Muscle of leg (tissue), 16 donors: ENCODE measurements at places on chromosomes 2 and 18. TPM values are rescaled to one million over a fixed set of nuclear protein-coding genes. Genes with fewer than 3 reads are reported as not detected.
A peak's percentile ranks its signal among the peaks of the same experiment; 100 is the strongest.

- DNase-seq = no peak
Observed at GRCh38 chr2:115190459-115190858, 748.0 kb downstream of the DPP10 start.

DNA sequence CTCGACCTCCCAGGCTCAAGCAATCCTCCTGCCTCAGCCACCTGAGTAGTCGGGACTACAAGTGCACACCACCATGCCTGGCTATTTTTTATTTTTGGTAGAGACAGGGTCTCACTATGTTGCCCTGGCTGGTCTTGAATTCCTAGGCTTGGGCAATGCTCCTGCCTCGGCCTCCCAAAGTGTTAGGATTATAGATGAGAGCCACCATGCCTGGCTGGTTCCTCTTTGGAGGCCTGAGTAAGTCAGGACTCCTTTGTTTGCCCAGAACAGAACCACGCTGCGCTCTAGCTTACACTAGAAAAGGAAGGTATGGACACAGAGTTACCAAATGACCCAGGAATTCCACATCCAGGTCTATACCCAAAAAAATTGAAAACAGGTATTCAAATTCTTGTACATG lies 135.9 kb upstream of the SLC1A4 start:
- no peak for DNase-seq

DNA sequence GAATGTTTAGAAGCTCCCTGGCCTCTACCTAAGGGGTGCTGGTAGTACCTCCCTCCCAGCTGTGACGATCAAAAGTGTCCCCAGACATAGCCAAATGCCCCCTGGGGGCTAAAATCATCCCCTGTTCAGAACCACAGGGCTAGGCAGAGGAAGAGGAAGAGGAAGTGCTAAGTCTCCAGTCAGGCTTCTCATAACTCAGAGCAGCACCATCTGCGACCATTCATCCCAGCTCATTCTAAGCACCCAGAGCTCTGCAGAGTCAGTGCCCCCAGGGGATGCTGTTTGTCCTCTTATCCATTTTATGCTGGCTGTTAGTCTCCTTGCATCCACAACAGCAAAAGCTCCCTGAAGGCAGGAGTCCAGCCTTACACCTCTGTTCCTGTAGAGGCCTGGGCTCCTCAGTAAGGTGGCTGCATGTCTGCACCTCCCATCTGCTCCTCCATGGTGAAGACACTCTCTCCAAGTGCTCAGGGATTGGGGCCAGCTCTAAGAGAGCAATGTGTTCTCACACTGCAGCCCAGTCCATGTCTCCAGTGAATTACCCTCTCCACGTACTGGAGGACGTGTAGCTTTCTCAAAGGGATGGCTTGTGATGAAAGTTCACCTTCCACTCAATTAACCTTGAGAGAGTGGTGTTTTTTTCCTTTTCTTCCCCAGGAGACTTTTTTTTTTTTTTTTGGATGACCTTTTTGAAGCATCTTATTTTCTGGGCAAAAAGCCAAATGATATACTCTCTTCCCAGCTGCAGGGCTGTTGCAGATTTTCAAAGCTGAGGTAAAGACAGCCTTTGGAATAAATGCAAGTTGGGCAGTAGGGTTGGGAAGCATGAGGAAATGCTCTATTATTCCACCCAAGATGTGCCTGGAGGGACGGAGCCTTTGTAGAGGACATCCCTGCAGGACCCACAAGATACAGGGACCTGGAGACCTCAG lies 158.9 kb upstream of the SLC14A2 start:
- peak; percentile 71 for DNase-seq

- DNase-seq = no peak
Observed at GRCh38 chr2:220703279-220703678, 868.8 kb downstream of the EPHA4 start.

GRCh38 chr2:179141206-179141605 lies 91.3 kb upstream of the CCDC141 start:
- peak; percentile 15 for DNase-seq

GRCh38 chr2:143675021-143675420 lies 545.8 kb downstream of the ARHGAP15 start:
- DNase-seq = no peak

DNA sequence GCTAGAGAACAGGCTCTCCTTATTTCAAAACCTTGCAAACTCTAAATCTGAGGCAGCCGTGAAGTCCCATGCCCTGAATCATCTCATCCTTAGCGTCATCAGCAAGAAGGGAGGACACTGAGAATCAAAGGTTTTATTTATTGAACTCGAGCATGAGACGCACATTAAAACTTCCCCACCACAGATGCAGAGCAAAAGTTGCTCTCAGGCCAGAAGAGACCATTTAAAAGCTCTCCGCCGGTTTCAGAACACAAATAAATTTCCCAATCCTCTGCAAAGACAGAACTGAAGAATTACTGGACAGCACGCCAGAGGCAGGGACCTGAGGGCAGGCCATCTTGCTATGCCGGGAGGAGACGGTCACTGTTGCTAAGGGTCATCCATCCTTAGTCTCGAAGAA lies 1.3 kb downstream of the AMMECR1L start:
- peak; percentile 35 for DNase-seq

- DNase-seq = no peak
Observed at GRCh38 chr18:32208023-32208422, 18.2 kb downstream of the MEP1B start.

- no peak for DNase-seq
Observed at GRCh38 chr2:30675758-30676157, 131.5 kb downstream of the CAPN13 start.

GRCh38 chr2:191806396-191806795 lies 40.5 kb downstream of the CAVIN2 start:
- DNase-seq = no peak

DNA sequence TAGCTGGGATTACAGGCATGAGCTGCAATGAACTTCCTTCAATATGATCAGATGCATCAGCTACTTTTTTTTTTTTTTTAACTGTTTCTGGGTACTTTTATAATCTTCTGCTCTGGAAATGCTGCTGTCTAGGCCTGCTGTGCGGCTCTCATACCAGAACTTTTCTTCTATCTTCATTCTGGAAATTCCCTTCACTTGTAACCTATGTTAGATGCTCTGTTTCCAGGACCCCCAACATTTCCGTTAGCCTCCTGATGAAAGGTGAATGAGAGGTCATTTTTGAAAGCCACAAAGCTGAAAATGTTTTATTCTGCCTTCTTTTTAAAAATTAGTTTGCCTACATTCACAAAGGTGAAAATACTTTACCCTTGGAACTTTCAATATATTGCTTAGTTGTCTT lies 8.6 kb downstream of the AGFG1 start:
- DNase-seq = no peak

DNA sequence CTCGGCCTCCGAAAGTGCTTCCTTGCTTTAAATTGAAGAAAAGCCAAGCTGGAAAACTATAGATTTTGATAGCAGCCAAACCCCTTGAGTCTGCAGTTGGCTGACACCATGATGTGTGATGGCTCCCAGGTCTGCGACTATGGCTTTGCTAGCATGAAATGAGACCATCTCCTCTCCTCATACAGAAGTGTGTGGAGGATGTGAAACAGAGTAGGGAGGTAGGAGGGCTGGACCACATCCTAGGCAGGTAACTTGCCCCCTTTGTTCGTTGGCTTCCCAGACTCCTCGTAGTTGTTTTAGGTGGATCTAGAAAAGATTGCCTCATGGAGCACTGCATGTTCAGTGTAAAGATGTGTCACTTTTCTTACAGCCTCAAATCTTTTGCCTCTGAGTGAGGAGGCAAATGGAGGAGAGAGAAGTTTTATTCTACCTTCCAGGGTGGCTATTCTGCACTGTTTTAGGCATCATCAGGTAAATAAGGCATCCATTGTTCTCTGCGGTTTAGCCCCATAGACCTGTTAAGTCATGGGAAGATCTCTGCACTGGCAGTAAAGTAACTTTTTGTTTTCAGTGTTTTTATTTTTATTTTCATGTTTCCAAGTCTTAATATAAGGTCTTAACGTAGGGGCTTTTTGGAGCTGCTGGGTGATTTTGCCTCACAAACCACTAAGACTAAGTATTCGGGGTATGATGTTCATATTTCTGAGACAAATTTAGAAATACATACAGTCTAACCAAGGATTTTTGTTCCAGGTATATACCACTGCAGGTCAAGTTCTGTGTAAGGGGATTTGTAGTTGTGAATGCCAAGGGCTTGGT lies 40.1 kb downstream of the MGAT5 start:
- DNase-seq = no peak

Gene REG3G
- not detected for polyA plus RNA-seq

Gene ALPG
- not detected for polyA plus RNA-seq

Gene ASIC4
- polyA plus RNA-seq = 0.35 TPM

Gene ACMSD
- 1.6 TPM for polyA plus RNA-seq

Gene IL36RN
- not detected for polyA plus RNA-seq

Gene PDE6D
- 20.4 TPM for polyA plus RNA-seq

Gene DSC2
- polyA plus RNA-seq = 3.9 TPM

Gene STK16
- polyA plus RNA-seq = 18.9 TPM

Gene D2HGDH
- polyA plus RNA-seq = 17.4 TPM

Gene PPP3R1
- 43.6 TPM for polyA plus RNA-seq

Gene SFT2D3
- polyA plus RNA-seq = not detected

Gene GPR35
- polyA plus RNA-seq = 1.7 TPM

Gene CYTIP
- 3.5 TPM for polyA plus RNA-seq
